Activated CD8-positive, alpha-beta T cell treated with anti-CD3 and anti-CD28 coated beads for 36 hours (primary cell): ENCODE measurements at places on chromosomes 3 and 15. TPM values are rescaled to one million over a fixed set of nuclear protein-coding genes. Genes with fewer than 3 reads are reported as not detected.

NRROS gene
- 26.5 TPM for total RNA-seq

GRCh38 chr3:106170636-106171035 lies 301.8 kb upstream of the CBLB start:
- DNase-seq: no peak
- no peaks in the 10 kb centered on the region for H3K27me3 ChIP-seq
- peak overlapping the region; percentile 67 for H3K27ac ChIP-seq
- peaks cover 8% of the 10 kb centered on the region for H3K36me3 ChIP-seq

- no peak overlapping the region for H3K4me3 ChIP-seq
- no peak for DNase-seq
- H3K36me3 ChIP-seq: peaks cover 5% of the 10 kb centered on the region
- H3K4me1 ChIP-seq: peaks cover 19% of the 10 kb centered on the region
- H3K27me3 ChIP-seq: no peaks in the 10 kb centered on the region
- no peak overlapping the region for H3K27ac ChIP-seq
Observed at GRCh38 chr3:71515636-71516365, 67.7 kb downstream of the FOXP1 start.

DNA sequence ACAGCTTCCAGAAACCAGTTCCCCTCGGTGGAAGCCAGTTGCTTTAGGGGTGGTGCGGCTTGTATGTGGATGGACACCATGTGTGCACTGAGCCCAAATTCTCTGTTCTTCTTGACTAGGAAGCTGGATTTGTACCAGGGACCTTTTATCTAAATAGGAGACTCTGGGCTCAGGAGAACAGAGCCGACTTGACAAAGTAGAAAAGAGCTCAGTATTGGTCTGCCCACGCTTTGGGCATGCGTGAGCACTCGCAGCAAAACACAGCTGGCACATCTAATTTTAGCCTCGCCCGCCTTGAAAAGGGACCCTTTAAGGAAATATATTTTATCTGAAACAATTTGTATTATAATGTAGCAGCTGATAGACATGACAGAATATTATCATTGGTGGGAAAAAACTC lies 1.1 kb upstream of the RBMS3 start:
- peaks cover 16% of the 10 kb centered on the region for H3K27me3 ChIP-seq
- no peaks in the 10 kb centered on the region for H3K36me3 ChIP-seq

BFSP2 gene
- 1.1 TPM for total RNA-seq

DUOX2 gene
- total RNA-seq: 0.18 TPM

DNA sequence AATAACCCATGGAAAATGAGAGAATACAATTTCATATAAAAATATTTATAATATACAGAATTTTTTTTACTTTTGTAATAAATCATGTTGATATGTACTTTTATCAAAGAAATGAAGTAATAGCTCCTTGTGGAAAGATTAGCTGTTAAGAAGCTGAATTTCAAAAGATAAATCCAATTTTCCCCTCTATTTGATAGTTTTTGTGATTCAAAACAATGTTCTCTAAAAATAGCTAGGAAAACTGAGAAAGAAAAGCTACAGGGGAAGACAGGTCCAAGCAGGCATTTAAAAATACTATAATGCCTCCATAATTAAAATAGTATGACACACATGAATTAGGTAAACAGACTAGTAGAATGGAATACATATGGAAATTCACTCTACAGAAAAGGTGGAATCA lies 44.9 kb downstream of the SCAPER start:
- no peaks in the 10 kb centered on the region for H3K27me3 ChIP-seq
- H3K36me3 ChIP-seq: peaks cover 18% of the 10 kb centered on the region
- H3K4me1 ChIP-seq: peaks cover 31% of the 10 kb centered on the region
- H3K27ac ChIP-seq: no peak overlapping the region
- no peak overlapping the region for H3K4me3 ChIP-seq

SLC22A14 gene
- total RNA-seq: not detected

DNA sequence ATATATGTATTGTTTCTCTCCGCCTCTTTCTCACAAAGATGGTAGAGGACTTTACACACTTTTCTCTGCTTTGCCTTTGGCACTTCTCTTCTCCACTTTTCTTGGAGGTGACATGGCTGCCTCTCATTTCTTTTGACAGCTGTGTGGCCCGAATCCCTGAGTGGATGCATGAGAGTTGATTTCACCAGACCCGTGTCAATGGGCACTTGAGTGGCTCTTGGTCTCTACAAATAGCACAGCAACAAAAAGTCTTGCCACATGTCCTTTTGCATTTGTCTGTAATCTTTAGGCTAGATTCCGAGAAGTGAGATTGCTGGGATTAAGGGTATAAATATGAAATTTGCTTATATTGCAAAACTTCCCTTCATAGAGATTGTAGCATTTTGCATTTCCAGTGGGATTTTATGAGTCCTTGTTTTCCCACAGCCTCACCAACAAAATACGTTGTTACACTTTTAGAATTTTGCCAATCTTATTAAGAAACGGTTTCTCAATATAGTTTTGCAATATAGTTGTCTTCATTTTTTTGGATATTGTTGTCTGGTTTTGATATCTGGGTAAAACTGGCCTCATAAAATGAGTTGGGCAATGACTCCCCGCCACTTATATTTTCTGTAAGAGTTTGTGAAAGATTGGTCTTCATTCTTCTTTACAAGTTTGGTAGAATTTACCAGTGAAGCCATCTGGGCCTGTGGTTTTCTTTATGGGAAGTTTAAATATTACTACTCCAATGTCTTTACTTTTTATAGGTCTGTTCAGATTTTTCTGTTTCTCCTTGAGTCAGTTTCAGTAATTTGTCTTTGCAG lies 5.2 kb upstream of the TRPM1 start:
- H3K36me3 ChIP-seq: no peaks in the 10 kb centered on the region
- peaks cover 2% of the 10 kb centered on the region for H3K27me3 ChIP-seq
- no peak overlapping the region for H3K4me3 ChIP-seq
- H3K27ac ChIP-seq: no peak overlapping the region

DNA sequence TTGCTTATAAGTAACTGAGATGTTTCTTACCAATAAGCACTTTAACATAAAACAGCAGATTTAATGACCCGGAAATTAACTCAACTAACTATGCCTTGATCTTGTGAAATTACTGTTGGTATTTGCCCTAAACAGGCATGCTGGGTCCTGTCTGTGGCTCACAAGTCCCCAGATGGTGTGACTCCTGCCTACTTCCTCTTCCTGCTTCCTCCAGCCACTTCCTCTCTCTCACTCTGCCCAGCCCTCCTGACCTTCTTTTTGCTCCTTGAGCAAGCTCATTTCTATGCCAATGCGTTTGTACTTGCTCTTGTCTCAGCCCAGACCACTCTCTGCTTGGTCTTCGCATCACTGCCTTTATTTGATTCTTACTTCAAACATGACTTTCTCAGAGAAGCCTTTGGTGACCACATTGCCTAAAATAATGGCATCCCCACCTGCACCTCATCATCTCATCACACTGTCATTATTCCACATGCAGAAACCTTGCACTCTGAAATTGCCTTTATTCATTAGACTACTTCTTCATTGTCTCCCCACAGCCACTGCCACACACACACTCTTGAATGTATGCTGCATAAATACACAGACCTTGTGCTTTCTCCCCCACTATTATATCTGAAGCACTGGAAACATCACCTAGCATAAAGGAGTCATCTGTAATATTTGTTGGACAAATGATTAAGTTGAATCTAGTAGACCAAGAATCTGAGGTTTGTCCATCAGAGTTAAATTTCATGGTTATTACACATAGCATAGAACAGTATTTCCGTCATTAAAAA lies 256.3 kb upstream of the SEMA6D start:
- H3K36me3 ChIP-seq: no peaks in the 10 kb centered on the region
- DNase-seq: no peak
- no peaks in the 10 kb centered on the region for H3K4me1 ChIP-seq
- no peak overlapping the region for H3K27ac ChIP-seq

- H3K4me3 ChIP-seq: no peak overlapping the region
- H3K36me3 ChIP-seq: no peaks in the 10 kb centered on the region
- no peaks in the 10 kb centered on the region for H3K4me1 ChIP-seq
- no peak overlapping the region for H3K27ac ChIP-seq
Observed at GRCh38 chr3:50179710-50180109, 11.7 kb upstream of the GNAT1 start.

GRCh38 chr3:47398228-47398627 lies 17.4 kb downstream of the PTPN23 start:
- peaks cover 4% of the 10 kb centered on the region for H3K36me3 ChIP-seq
- H3K4me3 ChIP-seq: no peak overlapping the region
- no peak overlapping the region for H3K27ac ChIP-seq
- H3K4me1 ChIP-seq: peaks cover 21% of the 10 kb centered on the region
- H3K27me3 ChIP-seq: no peaks in the 10 kb centered on the region

DNA sequence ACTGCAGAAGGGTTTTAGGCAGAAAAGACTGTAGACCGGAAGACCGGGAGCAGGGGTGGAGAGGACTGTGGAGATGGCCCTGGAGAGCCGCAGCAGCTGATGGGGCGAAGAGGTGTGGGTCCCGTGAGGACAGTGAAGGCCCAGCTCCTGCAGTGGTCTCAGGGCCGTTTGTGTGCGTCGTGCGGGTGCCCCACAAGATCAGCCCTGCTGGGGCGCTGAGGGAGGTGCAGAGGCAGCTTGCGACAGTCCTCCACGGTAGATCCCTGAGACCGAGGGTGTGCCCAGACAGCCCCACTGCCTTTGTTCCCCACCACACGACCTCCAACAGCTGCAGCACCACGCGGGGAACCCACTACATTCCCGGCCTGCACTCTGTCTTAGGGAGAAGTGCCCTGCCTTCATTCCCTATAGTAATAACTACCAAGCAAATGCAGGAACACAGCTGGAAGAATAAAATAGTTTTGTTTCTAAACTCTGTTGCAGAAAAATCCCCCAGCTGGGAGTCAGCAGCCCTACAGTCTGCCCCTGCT lies 19.0 kb upstream of the CRABP1 start:
- H3K36me3 ChIP-seq: no peaks in the 10 kb centered on the region
- H3K4me3 ChIP-seq: no peak overlapping the region
- no peaks in the 10 kb centered on the region for H3K4me1 ChIP-seq
- H3K27ac ChIP-seq: no peak overlapping the region

DNA sequence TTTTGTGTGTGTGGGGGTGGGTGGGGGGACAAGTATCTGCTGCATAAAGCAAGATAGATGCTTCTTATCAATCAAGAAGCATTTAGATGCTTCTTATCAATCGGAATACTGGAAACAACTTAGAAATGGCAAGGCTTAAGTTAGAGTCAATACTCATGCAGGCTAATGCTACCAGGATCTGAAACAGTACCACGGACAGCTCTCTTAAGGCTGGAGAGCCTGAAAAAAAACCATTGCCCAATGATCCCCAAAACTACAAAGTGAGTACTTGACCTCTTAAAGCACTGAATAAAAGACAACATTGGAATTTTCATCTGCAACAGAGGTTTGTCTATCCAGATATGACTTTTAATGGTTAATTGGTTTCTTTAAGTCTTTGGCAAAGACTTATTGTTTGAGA lies 262.3 kb downstream of the GAP43 start:
- no peak for DNase-seq
- peaks cover 9% of the 10 kb centered on the region for H3K27me3 ChIP-seq
- H3K4me3 ChIP-seq: no peak overlapping the region
- H3K27ac ChIP-seq: no peak overlapping the region
- H3K4me1 ChIP-seq: no peaks in the 10 kb centered on the region
- no peaks in the 10 kb centered on the region for H3K36me3 ChIP-seq

- no peak for DNase-seq
- H3K4me1 ChIP-seq: no peaks in the 10 kb centered on the region
- no peaks in the 10 kb centered on the region for H3K36me3 ChIP-seq
- H3K27me3 ChIP-seq: no peaks in the 10 kb centered on the region
Observed at GRCh38 chr15:57550640-57551039, 41.1 kb upstream of the MYZAP start.

DNA sequence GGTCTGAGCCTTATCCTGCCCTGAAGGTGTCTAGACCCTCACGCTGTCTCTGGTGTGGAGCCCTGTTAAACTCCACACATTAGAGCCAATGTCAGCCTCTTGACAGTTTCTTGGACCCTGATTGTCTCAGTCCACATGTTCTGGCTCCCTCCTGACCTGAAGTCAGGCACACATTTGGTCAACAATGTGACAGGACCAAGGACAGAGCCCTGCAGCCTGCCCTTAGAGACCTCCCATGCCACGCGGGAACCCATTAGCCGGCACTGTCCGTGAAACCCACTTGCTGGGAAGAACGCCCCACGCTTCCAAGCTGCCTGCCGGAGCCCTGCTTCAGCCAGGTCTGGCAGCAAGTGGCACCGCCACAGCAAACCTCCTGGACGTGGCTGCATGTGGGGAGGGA lies 162.7 kb upstream of the LINGO1 start:
- H3K27ac ChIP-seq: no peak overlapping the region
- H3K27me3 ChIP-seq: no peaks in the 10 kb centered on the region
- no peaks in the 10 kb centered on the region for H3K4me1 ChIP-seq
- no peak overlapping the region for H3K4me3 ChIP-seq
- H3K36me3 ChIP-seq: no peaks in the 10 kb centered on the region
- no peak for DNase-seq

GRCh38 chr3:175007306-175007705 lies 148.2 kb downstream of the NAALADL2 start:
- H3K36me3 ChIP-seq: no peaks in the 10 kb centered on the region
- DNase-seq: no peak
- H3K4me3 ChIP-seq: no peak overlapping the region
- no peaks in the 10 kb centered on the region for H3K27me3 ChIP-seq
- H3K4me1 ChIP-seq: no peaks in the 10 kb centered on the region

ZNF619 gene
- total RNA-seq: 5.7 TPM

GPR171 gene
- 101 TPM for total RNA-seq
